ENCODE measurements at places on chromosomes 7 and 10.

DNA sequence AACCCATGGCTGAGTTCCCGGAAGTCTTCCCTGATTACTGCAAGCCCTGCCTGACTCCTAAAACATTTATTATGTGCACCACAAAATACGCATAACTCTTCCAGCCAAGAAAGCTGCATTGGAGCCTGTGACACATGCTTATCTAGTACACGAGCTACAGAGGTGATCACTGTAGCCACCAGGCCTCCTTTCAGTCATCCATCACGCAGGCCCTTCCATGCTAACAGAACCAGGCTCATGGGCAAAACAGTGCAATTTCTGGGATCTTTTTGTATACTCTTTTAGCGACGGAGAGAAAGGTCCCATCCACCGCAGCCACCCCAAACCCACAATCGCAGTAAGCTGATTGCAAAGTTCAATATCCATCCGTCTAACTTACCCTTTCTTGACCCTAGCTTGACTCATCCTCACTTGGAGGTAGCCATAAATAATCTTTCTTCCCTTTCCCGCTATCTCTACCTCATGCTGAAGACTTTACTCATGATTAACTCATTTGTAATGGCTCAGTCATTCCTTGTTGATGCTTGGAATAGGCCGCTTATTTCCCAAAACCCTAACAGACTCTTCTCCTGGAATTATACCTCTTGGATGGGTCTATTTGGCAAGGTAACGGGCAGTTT lies 1203.5 kb downstream of the TYW1 start:
- DNase-seq, result no peak

DNA sequence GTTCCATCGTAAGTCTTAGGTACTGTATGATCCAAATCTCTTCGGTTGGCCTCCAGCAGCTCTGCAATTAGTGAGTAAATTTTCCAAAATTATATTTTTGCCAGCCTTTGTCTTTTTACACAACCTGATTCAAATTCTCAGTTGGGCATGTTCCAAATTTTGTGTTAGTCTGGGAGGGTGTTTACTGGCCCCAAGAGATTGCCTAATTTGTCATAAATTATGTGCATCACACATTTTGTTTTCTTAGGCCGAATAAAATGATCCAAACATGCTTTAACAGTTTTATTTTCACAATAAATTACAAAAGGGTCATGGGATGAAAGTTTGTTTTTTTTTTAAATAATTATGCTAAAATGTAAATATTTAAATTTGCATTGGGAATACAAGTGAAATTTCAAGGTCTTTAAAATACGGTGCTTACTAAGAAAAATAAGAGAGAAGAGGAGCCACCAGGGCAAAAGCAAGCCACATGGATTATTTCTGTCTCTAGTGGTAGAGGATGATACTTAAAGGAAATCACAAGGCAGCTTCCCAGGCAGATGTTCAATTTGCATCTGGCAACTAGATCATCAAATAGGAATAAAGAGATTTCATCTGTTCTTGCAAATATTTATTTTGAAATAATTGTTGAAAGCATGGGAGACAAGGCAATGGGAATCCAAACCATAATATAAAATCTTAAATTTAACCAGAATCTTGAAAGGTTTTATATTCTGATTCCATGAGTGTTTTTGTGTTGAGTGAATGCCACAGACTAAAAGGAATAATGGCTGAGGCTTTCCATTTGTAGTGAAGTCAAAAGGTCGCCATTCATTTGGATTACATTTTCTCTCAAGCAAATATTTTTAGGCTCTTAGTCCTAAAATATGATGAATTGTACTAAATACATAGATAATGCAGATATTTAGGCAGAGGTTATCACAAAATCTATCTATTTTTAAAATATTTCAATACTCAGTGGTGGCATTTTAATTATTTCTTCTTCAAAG lies 111.1 kb downstream of the MDFIC start:
- DNase-seq, result no peak

DNA sequence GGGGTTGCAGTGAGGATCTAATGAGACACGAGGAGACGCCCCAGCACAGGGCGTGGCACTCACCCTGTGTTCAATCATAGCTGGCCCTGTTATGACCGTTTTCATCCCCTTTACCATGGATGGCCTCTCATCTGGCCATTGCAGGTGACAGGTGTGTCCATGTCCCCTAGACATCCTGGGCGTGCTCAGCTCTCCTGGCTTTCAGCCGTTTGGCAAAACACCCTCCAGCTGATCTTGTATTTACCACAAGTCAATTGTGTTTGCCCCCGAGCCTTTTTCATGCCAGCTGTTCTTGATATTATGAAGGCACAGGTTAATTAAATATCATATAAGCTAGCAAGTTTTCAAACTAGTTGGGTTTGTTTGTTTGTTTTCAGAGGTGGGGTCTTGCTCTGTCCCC lies 97.1 kb downstream of the CHST15 start:
- DNase-seq, result no peak

GRCh38 chr10:78807504-78808203 lies 261.1 kb upstream of the ZMIZ1 start:
- no peak for DNase-seq

DNA sequence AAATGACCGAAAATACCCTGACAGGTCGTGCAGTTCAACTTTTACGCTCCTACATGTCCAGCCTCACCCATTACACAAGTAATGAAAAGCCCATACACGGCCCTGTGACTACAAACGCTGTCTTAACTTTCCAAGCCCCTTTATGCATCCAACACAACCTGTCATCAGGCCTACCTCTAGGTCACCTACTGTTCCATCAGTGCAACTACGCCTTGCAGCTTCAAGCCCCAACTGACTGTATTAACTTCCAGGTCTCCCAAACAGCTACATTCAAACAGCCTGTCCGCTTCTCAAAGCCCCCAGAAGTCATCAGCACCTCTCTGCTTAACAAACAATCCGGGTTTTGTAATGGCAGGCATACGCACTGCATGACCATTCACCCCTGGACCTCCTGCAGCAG lies 19.2 kb downstream of the ZNF107 start:
- DNase-seq, result no peak

DNA sequence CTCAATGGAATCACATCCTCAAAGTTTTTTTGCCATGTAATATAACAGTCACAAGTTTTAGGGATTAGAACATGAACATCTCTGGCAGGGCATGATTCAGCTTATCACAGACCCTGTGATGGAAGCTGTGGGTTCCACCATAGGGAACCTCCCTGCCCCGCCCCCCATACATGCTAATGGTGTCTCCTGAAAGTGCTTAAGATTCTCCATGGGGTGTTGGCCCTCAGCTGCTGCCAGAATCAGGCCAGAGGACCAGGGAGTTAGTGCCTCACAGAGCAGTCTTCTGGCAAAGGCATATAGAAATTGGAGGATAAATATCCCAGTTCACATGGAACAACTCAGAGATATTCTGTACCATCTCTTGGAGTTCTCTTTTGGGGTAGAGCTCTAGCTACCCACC lies 119.4 kb downstream of the RAB11FIP2 start:
- no peak for DNase-seq

GRCh38 chr10:132107949-132108877 lies 42.5 kb downstream of the JAKMIP3 start:
- DNase-seq, result no peak

DNA sequence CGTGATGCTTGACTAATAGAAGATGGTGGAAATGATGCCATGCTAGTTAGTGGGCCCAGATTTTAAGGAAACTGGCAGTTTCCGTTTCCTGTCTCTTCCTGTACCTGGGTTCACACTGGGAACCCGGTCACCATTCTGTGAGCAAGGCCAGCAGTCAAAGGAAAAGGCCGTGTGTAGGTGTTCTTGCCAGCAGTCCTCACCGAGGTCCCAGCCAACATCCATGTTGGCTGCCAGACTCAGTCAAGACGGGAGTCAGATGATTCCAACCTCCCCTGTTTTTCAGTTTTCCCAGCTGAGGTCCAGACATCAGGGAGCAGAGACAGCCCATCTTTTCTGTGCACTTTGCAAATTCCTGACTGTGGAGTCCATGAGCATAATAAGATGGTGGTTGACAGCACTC lies 15.2 kb upstream of the PILRB start:
- no peak for DNase-seq

- no peak for DNase-seq
Observed at GRCh38 chr10:71044720-71045119, 156.4 kb upstream of the PCBD1 start.

DNA sequence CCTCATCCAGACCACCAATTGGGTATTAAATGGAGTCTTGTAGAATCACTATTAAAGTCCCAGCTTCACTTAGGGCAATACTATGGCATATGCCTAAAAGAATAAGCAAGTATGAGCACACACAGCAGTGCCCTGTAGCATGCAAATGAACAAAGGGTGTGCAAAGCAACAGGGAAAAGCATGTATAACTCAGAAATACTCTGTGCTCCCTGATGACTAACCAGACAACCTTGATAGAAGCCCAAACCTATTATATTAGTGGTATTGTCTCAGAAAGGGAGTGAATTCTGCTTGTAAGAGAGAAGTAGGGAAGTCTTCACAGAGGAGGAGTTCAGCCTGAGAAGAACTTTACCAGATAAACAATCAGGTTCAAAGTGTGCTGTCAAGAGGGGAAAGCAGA lies 131.2 kb downstream of the DGKI start:
- no peak for DNase-seq

GRCh38 chr7:116986611-116987565 lies 33.6 kb downstream of the ST7 start:
- DNase-seq, result no peak

- no peak for DNase-seq
Observed at GRCh38 chr10:70145666-70146488, 623 bp downstream of the TYSND1 start.

- DNase-seq, result no peak
Observed at GRCh38 chr10:94059178-94059883, 65.6 kb downstream of the PLCE1 start.

DNA sequence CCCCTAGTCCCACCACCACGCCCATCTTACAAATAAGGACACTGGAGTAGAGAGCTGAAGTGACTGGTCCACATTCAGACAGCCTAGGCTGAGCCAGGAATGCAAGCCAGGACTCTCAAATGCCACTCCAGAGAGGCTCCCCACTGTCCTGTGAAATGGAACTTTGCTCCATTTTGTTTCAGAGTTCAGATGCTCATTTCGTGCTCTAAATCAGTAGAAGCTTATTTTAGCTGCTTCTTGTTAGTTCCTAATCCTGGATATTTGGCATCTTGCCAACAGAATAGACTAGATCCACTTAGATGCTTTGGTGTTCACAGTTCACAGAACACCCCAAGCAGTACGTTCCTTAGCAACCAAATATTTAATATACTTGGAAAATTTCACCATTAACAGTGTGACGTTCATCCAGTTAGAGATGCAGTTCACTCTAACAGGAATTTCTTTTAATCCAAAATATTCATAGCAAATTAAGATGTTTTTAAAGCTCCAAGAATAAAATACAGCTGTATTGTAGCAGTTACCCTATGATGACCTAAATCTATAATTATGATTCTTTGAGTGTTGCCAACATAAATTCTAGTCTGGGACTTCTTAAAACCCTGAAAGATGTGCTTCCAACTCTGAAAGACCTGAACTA lies 7.3 kb downstream of the MMP21 start:
- no peak for DNase-seq

DNA sequence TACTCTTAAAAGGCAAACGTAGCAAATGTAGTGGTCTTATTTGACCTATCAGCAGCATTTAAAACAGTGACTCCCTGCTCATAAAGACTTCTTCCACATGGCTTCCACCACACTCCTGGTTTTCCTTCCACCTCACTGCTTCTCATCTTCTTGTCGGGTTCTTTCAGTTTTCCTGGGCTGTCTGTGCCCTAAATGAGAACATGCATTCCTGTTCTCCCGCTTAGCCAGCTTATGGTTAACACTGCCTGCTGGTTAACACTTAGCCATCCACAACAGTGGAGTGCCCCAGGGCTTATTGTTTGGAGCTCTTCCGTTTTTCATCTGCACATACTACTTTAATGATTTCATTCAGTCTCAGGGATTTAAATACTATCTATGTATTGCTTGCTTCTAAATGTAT lies 34.3 kb upstream of the EXOC6 start:
- DNase-seq, result no peak

DNA sequence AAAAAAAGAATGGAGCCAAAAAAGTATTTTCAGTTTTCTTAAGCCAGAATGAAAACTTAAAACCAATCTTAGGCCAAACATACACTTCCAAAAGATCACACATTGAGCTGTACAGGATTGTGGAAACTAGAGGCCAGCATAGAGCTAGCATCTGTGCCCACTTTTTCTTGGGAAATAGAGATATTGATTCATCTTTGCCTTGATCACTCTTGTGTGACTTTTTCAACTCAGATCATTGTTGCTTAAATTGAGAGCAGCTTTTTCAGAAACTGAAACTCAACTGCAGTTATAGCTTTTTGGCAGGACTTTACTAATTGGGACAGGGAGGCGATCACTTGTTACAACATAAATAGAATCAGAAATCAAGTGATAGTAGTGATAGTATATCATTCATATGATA lies 132.2 kb downstream of the PRKG1 start:
- DNase-seq, result no peak

DNA sequence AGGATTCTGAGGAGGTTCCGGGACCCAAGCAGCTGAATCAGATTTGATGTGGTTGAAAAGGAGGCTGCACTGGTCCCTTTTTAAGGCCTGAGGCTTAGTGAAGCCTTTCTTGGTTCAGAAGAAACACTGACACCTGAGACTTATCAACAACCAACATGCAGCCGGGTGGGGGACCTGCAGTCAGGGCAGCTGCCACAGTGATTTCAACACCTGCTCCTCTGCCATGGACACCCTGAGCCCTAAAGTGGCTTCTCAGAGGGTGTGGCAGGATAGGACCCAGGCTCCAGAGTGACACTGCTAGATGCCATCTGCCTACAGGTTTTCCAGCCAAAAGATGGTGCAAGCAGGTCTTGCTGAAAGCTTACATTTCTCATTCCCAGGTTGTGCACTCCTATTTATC lies 99.3 kb downstream of the COL13A1 start:
- no peak for DNase-seq

GRCh38 chr7:99050971-99051370 lies 92.9 kb downstream of the SMURF1 start:
- DNase-seq, result no peak

- no peak for DNase-seq
Observed at GRCh38 chr10:111996103-111996502, 187.5 kb downstream of the GPAM start.

- no peak for DNase-seq
Observed at GRCh38 chr10:118692872-118693271, 61.9 kb downstream of the CACUL1 start.

GRCh38 chr7:6071406-6071805 lies 40.2 kb downstream of the ANKRD61 start:
- no peak for DNase-seq

GRCh38 chr7:6607651-6608051 lies 7.8 kb upstream of the ZNF853 start:
- no peak for DNase-seq

GRCh38 chr10:42976351-42977031 lies 100.4 kb upstream of the RET start:
- DNase-seq, result no peak

DNA sequence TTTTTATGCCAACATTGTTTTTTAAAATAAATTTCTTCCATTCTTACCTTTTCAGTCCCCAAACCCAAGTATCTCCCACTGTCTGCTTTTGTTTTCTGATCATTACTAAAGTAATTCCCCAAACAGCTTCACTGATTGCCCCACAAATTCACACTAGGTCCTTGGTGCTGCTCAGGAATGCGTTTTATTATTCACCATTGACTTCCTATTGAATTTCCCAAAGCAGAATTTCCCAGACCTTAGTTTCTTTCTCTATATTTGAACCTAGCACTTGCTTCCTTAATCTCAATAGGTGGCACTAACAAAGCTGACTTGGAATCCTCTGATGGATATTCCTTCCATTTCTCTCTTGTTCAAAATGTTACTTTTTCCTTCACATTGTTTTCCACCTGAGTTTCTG lies 52.2 kb downstream of the FZD1 start:
- no peak for DNase-seq

- DNase-seq, result no peak
Observed at GRCh38 chr7:3589752-3590151, 288.7 kb downstream of the SDK1 start.

All from SK-N-MC (cell line).